ENCODE measurements at places on chromosomes 11 and 22.

GRCh38 chr22:24175160-24175808 is 6.0 kb upstream of the SUSD2 start:
- peak; percentile 76 for DNase-seq

DNA sequence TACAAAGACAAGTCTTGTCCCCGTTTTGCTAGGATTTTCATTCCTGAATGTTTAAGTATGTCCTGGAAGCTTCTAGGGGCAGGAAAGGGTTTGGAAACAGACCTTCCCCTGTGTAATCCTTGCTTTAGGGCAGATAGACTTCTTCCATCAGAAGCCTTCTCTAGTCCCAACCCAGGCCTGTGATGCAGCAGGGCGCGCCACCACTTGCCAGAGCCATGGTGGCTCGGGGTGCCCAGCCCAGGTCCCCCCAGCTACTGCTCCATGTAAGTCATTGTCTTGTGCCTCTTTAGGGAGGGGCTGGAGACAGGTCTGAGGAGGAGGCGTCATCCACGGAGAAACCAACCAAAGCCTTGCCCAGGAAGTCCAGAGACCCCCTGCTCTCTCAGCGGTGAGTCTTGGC is 4.3 kb downstream of the NOL12 start:
- no peak for DNase-seq

DNA sequence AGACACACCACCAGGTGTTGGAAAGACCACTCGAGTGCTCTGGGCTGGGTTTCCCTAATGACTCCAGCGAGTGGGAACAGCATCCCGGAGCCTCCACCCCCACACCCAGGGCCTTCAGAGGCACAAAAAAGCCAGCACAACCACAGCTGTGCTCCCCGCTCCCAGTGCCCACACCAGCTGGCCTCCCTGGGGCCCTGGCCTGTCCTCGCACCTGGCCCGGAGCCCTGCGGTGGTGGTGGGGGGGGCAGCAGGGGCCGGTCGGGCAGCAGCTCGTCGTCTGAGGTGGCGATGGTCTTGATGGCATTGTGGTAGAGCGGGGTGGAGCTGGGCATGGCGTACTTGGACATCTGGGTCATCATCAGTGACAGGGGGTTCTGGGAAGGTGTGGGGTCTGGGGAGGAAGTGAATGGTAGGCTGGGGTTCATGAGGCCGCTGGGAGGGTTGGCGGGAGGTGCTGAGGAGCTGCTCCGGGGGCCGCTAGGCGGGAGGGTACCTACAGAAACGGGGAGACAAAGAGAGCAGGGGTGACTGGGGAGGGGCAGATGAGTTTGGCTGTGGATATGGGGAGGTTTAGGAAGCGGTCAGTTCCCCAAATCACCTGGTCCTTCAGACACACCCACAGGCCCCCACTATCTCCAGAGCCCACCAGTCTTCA is 16.1 kb downstream of the CXCR5 start:
- DNase-seq: no peak

DNA sequence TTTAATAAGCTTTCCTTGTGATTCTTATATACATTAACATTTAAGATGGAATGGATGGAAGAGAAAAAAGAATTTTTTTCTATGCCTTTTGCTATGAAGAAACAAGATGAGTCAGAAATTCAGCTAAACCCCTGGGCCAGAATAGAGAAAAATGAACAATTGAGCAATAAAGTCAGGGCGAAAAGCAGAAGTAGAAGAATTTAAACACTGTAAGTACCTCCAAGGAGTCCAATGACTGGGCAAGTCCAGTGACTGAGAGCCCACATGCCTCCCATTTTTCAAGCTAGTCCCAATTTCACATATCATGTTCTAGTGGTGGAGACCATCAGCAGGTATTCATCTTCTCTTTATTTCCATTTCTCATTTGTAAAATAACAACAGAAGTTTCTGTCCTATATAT is 18.6 kb upstream of the APLP2 start:
- DNase-seq: no peak

- no peak for DNase-seq
These were observed 12.3 kb upstream of the CACNA1I start for GRCh38 chr22:39558254-39558727.

- no peak for DNase-seq
These were observed 13.3 kb downstream of the DUSP8 start for GRCh38 chr11:1558775-1559110.

DNA sequence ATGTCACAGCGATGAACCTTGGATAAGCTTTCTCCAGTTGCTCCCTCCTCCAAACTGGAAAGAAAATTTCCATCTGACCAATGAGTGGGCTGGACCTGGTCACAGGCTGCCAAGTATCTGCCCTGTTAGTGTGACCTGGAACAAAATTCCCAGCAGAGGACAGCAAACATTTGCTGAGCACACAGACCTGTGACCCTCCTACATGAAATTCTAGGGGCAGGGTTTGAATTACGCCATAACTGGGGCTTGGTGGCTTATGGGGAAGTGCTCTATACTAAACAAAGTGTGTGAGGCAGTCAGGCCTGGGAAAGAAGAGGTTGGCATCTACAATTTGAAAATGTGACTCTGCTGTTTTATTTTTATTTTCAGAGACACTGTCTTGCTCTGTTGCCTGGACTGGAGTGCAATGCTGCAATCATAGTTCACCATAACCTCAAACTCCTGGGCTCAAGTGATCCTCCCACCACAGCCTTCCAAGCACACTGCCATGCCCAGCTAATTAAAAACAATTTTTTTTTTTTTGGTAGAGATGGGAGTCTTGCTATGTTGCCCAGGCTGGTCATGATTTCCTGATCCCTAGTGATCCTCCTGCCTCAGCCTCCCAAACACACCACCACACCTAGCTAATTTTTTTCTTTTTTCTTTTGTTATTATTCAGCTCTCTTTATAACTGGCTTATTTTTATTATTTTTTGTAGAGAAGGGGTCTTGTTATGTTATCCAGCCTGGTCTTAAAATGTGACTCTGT is 13.6 kb upstream of the XBP1 start:
- DNase-seq: no peak

DNA sequence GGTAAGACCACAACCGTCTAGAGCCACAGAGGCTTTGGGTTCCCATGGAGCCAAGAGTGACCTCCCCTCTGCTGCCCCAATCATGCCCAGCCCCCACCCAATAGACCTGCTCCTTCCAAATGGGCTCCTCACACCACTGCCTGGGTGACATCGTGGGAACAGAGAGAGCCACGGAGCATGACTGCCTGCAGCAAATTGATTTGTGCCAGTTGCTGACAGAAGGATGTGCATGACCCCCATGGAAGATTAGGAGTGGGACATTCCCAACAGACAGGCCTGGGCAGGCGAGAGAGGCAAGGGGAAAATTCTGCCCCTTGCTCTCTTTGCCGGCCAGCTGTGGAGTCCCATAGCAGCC is 88.5 kb downstream of the TENM4 start:
- DNase-seq: no peak

GRCh38 chr11:101929294-101929915 is 13.1 kb upstream of the ANGPTL5 start:
- DNase-seq: no peak

DNA sequence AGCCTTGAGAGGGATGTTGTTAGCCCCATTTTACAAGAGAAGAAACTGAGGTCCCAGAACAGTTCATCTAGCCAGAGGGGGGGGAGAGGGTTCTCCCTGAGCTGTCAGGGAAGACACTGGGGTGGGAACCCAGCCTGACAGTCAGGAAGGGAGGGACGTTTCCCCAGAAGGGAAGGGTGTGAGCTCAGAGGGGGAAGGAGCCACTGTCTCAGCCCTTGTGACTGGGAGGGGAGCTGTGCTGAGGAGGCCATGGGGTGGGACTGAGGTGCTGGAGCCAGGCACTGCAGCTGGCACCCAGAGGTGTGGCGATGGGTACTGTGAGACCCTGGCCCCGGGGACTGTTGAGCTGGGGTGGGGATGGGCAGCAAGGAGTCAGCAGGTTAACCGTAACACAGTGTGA is 35.7 kb downstream of the DAGLA start:
- no peak for DNase-seq

GRCh38 chr11:27200779-27201453 is 160.3 kb downstream of the BBOX1 start:
- no peak for DNase-seq

DNA sequence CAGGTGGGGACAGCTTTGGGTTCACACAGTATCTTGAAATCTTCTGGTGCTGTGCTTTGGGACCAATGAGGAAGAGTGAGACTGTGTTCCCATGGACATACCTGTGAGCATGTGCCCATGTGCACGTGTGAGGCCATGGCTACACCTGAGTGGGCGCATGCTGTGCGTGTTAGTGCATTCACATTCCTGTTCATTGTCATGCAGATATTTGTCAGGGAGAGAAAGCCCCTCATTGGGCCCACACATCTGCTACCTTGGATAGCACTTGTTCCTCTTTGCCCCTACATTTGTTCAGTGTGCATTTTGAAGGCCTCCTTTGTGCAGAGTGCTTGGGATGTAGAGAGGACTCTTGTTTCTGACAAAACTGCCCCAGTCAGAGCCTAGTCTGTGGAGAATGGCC is 154.3 kb upstream of the E2F8 start:
- DNase-seq: no peak

DNA sequence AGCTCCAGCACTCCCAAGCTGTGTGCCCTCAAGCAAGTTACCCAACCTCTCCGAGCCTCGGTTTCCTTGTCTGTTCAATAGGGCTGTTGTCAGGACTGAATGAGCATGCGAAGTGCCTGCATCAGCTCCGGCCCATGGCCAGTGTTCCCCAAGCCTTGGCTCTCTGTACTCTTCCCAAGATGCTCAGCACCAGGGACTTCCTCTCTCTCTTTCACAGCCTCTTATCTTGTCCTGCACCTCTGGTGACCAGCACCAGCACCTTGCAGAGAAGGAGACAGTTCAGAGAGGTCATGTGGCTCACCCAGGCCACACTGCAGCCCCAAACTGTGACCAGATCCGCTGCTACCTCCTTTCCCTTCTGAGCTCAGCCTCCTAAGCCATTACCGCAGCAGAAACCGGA is 120.3 kb upstream of the ANO1 start:
- no peak for DNase-seq

DNA sequence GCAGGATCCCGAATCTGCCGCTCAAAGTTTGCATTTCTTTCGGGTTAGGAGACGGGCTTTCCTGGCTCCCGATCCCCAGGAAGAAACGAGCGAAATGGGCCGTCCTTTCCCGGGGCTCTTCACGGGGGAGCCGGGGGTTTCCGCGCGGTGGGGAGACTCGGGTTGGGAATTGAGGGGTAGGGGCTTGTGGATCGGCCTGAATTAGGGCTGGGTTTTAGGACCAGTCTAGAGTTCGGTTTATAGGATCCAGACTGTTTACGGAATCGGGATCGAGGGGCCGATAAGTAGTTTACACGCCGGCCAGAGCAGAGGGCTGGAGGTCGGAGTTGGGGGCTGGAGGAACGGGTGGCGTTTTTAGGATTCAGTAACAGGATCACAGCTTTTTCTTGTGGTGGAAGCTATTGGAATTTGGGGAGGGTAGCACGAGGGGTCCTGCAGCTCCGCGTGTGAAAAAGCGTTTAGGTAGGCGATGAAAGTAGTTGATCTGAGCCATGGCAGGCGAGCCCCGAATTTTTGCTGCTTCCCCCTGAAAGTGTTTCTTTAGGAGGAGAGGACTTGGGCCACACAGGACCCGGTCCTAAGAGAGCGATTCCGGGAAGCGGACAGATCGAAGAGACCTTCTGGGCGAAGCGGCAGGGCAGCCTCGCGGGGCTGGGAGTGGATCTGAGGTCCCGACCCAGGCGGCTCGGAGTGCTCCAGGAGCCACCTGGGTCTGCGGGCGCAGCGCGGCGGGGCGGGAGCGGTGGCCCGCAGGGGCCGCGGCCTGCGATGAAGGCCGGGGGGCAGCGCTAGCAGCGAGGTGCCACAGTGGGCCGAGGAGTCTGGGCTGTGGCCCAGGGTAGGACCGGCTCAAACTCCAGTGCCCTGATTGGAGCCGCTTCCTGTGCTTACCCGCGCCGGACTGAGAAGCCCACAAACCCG is 1.6 kb downstream of the PKNOX2 start:
- DNase-seq: no peak

GRCh38 chr11:13052130-13052571 is 43.0 kb downstream of the RASSF10 start:
- no peak for DNase-seq

DNA sequence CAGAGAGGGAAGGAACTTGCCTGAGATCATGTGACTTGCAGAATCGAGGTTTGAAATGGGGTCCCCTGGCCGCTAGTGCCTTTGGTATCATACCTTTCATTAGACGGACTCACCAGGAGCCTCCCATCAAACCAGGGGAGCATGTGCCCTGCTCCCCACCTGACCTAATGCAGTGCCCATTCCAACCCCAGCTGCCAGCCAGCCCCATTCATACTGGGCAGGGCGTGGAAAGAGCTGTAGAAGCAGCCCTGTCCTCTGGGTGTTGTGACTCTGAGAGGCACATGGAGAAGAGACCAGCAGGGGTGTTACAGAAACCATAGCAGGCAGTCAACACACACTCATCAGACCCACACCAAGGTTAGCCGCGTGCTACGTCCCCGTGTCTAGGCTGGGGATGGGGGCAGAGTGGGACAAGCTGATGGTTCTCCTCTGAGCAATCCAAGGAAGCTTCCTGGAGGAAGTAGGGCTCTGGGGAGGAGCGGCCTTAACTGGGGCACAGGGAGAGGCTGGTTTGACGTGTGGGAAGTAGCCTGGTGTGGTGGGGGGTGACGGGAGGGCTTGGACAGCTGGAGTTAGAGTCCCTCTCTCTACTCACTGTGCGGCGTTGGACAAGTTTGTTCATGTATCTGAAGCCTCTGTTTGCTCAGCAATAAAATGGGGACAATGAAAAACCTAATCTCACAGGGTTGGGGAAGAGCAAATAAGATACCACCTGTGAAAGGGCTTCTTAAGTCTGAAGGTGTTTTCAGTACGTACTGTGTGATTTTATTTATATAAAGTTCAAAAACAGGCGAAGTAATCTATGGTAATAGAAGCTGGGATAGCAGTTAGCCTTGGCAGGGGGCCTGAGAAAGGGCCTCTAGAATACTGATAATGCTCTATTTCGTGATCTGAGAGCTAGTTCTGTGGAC is 14.0 kb downstream of the GRIK4 start:
- no peak for DNase-seq

DNA sequence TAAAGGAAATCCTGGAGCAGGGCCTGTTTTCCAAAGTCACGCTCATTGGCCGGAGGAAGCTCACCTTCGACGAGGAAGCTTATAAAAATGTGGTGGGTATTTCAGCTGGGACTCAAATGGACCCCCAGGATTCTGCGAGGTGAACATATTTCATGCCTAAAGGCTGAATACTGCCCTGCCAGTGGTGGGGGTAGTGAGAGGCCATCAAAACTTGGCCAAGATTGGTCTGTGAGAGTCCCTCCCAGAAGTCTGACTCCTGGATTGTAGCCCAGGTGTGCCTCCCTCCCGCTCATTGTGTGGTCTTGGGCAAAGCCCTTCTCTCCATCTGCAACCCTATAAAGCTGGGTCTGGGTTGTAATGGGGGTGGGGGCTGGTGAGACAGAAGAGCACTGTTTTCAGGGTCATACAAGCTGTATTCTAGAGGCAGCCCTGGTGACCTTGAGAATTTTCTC is 853 bp downstream of the HTATIP2 start:
- DNase-seq: no peak

- DNase-seq: no peak
These were observed 28.9 kb upstream of the YAP1 start for GRCh38 chr11:102081313-102081712.

DNA sequence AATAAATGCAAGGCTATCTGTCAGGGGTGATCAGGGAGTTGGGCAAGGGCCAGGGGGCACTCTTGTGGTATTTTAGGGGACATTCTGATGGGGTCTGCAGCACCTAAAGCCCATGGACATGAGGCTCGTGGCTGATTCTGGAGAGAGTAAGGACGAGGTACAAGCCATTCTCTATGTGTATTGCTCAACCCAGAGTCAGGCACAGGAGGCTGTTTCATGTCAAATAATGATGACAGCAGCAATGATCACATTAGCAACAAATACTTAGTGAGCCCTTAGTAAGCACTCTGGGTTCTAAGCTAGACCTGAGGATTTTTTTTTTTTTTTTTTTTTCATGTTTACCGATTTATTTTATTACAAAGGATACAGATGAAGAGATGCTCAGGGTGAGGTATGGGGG is 83.5 kb upstream of the THY1 start:
- no peak for DNase-seq
